Natural killer cell (primary cell): ENCODE measurements at places on chromosomes 16 and 17.
A peak's percentile ranks its signal among the peaks of the same experiment; 100 is the strongest.

DNA sequence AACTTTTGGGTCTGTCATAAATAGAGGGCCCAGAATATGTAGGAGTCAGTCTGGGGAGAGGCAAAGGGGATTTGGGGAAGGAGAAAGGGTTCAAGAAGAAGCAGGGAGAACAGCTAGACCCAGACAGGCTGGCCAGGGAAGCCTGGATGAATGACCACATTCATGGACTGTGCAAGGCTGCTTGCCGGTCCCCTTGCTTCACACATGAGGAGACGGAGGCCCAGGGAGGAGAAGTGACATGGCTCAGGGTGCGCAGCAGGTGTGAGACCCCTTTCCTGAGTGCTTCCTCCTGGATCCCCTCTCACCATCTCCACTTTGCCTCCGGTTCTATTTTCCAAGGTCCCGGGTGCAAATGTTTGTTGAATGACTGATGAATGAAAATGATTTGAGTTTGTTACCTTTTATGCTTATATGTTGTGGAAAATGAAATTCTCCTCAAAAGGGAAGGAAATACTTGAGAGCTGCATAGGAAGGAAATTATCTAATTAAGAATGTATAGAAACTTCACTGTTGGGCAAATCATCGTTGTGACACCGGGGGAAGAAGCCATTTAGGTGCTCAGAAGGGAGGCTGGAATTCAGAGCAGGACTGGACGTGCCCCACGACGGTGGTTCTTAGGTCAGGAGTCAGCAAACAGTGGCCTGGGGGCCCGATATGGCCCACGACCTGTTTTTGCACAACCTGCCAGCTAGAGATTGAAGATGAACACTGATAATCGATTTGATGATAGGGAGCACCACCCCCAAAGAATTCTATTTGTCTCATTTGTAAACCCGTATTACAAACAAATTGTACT, 559 bp downstream of the ITGAM start:
- DNase-seq, result no peak

GRCh38 chr17:4947411-4948165, 742 bp downstream of the PFN1 start:
- DNase-seq, result peak; percentile 69

GRCh38 chr17:9611557-9611956, 33.8 kb upstream of the USP43 start:
- no peak for DNase-seq

GRCh38 chr16:87445486-87445885, 47.3 kb downstream of the ZCCHC14 start:
- no peak for DNase-seq

DNA sequence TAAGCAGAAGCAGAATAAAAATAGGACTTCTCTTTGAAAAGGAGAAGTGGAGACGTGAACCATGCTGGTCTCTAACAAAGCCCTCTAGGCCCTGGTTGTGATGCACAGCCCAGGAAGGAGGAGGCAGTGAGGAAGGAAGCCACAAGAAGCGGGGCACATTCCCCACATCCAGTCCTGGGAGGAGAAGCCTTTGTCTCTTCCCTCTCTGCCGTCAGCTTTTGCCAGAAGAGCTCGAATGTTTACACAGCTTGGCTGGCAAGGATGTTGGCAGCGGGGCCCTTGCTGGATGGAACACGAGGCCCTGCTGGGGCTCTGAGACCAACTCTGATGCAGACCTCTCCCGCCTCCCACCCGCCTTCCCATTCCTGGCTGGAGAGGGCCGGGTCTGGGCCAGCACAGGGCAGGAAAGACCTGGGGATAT, 91.3 kb downstream of the MAF start:
- DNase-seq, result no peak

DNA sequence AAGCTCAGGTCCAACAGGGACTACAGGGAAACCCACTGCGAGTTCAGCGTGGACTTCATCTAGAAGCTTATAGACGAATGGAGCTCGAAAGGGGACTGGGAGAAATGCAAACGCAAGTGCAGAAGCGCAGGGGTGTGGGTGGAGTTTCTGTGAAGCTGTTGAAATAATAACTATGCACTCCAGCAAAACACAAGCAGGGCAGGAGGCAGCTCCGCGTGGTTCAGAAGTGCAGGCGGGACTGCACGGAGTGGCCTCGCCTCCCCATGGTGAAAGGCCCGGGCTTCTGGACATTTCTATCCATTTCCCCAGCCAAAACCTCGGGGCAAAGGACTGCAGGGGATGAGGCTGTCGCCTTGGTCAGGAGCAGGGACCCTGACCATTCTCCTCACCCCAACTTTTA, 74.5 kb downstream of the ZNF423 start:
- DNase-seq, result no peak

DNA sequence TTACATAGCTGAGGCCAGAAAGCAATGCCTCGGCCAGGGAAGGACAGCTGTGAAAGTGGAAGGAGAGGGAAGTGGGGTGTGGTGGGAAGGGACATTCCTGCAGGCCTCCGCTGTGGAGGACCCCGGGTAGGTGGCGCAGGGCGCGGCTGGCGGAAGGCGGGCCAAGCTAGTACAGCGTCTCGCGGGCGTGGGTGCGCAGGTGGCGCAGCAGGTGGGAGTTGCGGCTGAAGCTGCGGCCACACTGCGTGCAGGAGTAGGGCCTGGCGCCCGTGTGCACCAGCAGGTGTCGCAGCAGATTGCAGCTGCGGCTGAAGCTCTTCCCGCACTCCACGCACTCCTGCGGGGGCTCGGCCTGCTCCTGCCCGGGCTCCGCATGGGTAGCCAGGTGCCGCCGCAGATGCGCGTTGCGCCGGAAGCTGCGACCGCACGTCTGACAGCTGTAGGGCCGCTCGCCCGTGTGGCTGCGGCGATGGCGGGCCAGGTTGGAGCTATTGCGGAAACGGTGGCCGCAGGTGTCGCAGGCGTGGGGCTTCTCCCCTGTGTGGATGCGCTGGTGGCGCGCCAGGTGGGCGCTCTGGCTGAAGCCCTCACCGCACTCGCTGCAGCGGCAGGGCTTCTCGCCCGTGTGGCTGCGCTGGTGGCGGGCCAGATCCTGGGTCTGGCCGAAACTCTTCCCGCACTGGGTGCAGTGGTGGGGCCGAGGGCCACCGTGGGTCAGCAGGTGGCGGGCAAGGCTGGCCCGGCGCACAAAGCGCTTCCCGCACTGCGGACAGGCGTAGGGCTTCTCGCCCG, 10.0 kb downstream of the ZSCAN10 start:
- DNase-seq, result no peak
